IgD-negative memory B cell (primary cell): ENCODE measurements at places on chromosomes 2 and 18. TPM values are rescaled to one million over a fixed set of nuclear protein-coding genes. Genes with fewer than 3 reads are reported as not detected.

SLC38A11 gene
- polyA plus RNA-seq, result 0.60 TPM

ZNF396 gene
- polyA plus RNA-seq, result 1.5 TPM

STPG4 gene
- not detected for polyA plus RNA-seq

POU3F3 gene
- polyA plus RNA-seq, result not detected

BCL2 gene
- polyA plus RNA-seq, result 36.2 TPM

CDH7 gene
- not detected for polyA plus RNA-seq

DES gene
- not detected for polyA plus RNA-seq

EPB41L3 gene
- polyA plus RNA-seq, result 0.39 TPM

GKN2 gene
- polyA plus RNA-seq, result not detected

CPS1 gene
- not detected for polyA plus RNA-seq

CABYR gene
- 2.0 TPM for polyA plus RNA-seq

ANKRD29 gene
- not detected for polyA plus RNA-seq

CD302 gene
- polyA plus RNA-seq, result 0.11 TPM

CCNYL1 gene
- 2.4 TPM for polyA plus RNA-seq

DSC1 gene
- polyA plus RNA-seq, result 0.54 TPM

MARCO gene
- polyA plus RNA-seq, result not detected

NR4A2 gene
- 22.7 TPM for polyA plus RNA-seq

STAT4 gene
- 1.9 TPM for polyA plus RNA-seq

AQP12B gene
- polyA plus RNA-seq, result not detected

COLEC11 gene
- polyA plus RNA-seq, result not detected

KIF1A gene
- not detected for polyA plus RNA-seq

SPR gene
- not detected for polyA plus RNA-seq
